MG63 (cell line): ENCODE measurements at places on chromosomes 6 and 20. TPM values are rescaled to one million over a fixed set of nuclear protein-coding genes. Genes with fewer than 3 reads are reported as not detected.

Gene PRDM13
- 0.07 TPM in 1 of 2 replicates, not detected in the other for total RNA-seq

Gene PERP
- total RNA-seq: 38.7 and 43.6 TPM in 2 replicates

Gene C2
- total RNA-seq: 0.13 and 0.20 TPM in 2 replicates

Gene RNF39
- total RNA-seq: not detected in 2 replicates

Gene STX11
- total RNA-seq: 0.35 and 1.3 TPM in 2 replicates

Gene TNFRSF6B
- not detected in 2 replicates for total RNA-seq

Gene FAM210B
- total RNA-seq: 12.2 and 14.0 TPM in 2 replicates

Gene PRPH2
- total RNA-seq: not detected in 2 replicates

Gene SLC25A27
- 0.32 and 15.2 TPM in 2 replicates for total RNA-seq

Gene XKR7
- not detected in 2 replicates for total RNA-seq

Gene RRAGD
- total RNA-seq: 1.1 and 1.8 TPM in 2 replicates

Gene GPLD1
- not detected in 2 replicates for total RNA-seq

DNA sequence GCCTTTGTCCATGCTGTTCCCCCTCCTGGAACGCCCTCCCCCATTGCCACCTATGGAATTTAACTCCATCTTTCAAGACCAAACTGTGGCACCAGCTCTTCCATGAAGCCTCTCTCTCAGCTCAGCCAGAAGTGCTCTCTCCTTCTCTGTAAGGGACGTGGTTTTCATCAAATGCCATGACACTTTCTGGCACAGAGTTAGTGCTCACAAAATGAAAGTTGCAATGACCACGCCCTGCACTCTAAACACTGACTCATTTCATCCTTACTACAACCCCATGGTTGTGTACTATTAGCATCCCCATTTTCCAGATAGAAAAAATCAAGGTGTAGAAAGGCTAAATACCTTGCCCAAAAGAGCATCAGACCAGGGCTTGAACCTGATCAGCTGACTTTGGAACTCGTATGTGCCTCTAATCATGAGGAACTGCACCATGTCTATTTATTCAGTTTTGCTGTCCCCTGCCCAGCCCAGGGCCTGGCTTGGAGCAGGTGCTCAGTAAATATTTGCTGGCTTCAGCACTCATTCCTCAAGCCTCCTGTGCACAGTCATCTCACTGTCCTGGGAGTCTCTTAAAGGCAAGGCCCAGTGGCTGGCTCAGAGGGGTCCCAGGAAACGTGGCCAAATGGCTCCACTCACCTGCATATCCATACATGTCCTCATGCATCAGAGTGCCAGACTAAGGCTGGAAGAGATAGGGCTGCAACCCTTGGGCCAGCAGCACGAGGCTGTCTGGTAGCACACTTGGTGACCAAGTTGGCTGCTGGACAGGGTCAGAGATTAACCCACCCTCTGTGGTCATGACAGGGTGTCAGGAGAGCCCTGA is 77.9 kb downstream of the MRPL14 start:
- DNase-seq: peak; percentile 84

DNA sequence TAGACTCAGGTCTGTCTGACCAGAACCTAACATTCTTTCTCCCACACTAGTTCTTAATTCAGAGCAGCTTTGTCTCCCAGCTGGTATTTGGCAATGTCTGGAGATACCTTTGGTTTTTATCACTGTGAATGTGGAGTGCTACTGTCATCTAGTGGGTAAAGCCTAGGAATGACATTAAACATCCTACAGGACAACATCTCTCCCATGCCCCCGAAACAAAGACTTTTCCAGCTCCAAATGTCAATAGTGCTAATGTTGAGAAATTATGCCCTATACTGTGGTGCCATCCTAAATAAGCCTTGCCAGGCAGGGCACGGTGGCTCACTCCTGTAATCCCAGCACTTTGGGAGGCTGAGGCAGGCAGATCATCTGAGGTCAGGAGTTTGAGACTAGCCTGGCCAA is 4.2 kb upstream of the TTPAL start:
- DNase-seq: no peak

DNA sequence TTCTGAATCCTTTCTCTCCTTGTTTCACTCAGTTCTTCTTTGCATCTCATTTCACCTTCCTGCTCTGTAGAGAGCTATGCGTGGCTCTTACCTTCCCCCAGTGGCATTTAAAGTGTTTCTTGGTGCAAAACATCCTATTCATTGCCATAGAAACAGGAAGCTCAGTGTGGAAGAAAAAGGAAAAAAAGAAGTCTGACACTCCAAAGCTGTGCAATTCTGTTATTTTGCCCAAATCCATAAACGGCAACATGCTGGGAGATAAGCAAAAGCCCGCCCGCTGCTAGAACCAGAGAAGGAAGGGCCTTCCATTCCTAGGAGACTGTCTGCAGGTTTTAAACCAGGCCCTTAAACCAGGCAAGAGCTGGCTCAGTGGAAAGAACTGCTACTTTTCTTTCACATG is 247.1 kb downstream of the HIVEP2 start:
- DNase-seq: no peak

- DNase-seq: peak; percentile 44
Observed at GRCh38 chr6:110875548-110876169, 1.1 kb downstream of the AMD1 start.

DNA sequence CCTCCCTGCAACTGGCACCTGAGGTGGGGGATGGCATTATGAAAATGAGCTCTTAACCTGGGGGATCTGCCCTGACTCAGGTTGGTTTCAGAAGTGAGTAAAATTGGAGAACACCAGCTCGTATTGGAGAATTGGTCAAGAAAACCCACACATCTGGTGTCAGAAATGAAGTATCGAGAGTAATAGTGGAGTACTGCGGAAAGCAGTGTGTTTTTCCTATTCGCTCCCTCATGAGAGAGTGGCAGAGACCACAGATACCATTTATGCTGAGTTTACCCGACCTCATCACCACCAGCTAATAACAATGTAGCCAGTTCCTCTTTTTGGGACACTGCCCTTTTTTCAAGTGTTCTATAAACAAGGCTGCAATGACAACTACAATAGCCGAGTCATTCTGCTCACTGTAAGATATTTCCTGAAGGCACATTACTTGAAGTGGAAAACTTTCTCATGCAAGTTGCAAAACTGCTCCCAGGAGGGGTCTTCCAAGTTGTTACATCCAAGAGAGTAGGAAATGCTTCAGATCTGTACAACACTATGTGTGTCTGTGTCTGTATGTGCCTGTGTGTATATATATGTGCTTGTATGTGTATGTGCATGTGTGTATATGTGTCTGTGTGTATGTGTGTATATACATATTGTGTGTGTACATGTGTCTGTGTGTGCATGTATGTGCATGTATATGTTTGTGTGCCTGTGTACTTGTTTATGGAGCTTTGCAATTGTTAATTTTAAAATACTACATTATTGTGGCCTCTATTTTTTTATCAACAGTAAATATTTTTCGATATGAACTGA is 106.0 kb upstream of the CST7 start:
- DNase-seq: no peak

DNA sequence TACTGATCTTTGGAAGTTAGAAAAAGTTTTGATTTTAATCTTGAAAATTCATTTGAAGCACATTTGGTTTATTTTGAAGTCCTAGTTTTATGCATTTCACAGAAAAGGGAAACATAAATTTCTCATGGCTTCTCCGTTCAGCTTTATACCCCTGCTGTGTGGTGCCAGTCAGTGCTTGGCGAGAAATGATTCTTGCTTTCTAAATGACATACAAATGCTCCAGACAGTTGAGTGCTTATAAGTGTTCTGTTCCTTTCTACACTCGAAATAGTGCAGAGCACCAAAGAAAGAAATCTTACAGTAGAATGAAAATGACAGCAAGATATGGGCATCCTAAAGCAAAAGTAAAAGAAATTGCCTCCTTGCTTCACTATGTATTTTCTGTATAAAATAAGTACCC is 9.0 kb upstream of the ZNF292 start:
- DNase-seq: no peak

GRCh38 chr6:2478200-2478599 is 232.8 kb upstream of the GMDS start:
- DNase-seq: no peak

GRCh38 chr6:93213028-93213427 is 206.3 kb downstream of the EPHA7 start:
- no peak for DNase-seq

DNA sequence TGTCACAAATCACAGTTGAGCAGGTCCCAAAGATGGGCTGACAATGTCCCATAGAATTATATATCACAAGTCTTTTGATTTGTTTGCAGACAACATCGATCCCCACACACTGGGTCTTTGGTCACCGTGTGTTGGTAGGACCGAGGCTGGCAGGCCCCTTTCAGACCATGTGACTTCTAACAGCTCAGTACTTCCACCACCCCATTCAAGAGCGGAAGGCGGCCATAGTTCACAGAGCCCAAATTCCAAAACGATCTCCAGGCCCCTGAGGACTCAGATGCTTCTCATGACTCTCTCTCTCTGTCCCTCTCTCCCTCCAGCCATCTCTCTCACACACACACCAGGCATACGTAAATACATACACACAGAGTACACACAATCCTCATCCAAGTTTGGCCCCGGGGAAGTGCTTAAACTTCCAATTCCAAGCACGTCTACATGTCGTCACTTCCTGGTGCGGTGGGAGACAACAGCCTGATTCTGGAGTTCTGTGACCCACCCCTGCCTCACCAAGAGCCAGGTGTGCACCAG is 155.9 kb upstream of the INSM1 start:
- no peak for DNase-seq

GRCh38 chr6:79833264-79833963 is 113.9 kb downstream of the ELOVL4 start:
- DNase-seq: no peak

DNA sequence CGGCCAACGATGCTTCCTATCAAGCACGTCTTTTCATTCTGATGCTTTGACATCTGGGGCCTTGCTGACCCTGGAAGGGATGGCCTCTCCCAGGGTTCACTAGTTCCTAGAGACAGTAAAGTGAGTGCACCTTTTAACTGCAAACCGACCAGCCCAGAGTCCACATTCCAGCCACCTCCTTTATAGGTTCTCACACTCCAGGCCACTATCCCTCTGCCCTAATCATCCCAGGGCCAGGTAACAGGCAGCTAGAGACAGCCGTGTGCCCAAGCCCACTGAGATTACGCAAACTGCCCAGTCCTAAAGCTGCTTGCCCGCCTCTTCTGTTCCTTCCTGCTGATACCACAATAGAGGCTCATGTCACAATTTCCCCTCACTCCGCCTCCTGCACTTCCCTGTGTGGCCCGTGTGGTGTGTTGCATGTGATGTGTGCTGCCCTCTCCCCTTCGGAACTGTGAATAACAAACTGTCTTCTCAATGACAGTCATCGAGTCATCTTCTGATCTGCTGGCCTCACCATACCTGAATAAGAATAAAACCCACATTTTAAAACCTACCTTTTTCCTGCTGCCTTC is 123.7 kb upstream of the EXOC2 start:
- no peak for DNase-seq

- no peak for DNase-seq
Observed at GRCh38 chr20:872855-873520, 39.5 kb downstream of the FAM110A start.

- no peak for DNase-seq
Observed at GRCh38 chr6:70124443-70124842, 178.4 kb downstream of the COL9A1 start.

DNA sequence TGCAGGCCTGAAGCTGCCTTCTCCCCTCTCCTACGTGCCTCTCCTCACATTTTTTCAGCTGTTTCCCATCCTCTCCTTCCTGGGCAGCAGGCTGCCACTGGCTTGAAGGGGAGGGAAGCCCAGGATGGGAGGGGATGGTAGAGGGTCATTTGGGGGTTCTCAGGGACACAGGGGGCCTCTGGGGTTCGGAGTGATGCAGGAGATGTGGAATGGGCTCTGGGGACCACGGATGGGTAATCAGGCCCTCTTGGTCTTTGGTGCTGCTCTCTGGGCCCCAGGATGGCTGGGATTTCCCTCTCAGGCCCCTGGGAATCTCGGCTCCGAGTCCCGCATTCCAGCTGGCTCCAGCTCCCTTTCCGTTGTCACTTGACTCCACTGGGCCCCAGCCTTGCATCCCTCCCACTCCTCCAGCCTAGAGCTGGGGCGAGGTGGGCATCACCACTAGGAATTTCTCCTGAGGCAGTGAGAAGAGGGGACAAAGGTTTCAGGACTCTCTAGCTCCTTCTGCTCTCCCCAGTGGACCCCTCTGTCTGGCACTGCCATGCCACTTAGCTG is 2.0 kb upstream of the DDR1 start:
- no peak for DNase-seq

DNA sequence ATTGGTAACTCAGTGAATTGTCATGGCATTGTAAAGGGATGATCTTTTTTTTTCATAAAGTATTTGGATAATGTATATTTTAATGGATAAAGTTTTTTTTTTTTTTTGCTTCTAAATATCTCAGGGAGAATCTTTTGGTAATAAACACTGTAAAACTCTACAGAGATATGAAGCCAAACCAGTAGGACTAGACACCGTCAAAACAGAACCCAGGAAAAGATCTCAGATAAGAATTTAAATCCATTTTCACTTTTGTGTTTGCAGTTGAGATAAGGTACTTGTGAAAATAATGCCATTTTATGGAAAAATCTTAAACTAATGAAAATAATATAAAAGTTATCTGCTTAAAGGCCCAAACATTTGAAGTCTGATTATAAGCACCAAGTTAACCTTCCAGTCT is 27.0 kb downstream of the FAM83B start:
- DNase-seq: no peak
